Activated naive CD8-positive, alpha-beta T cell treated with anti-CD3 and anti-CD28 coated beads, Interleukin-2, amount 50 U/mL, for 24 hours (primary cell): ENCODE measurements at places on chromosomes 1 and 21.
A peak's percentile ranks its signal among the peaks of the same experiment; 100 is the strongest.

DNA sequence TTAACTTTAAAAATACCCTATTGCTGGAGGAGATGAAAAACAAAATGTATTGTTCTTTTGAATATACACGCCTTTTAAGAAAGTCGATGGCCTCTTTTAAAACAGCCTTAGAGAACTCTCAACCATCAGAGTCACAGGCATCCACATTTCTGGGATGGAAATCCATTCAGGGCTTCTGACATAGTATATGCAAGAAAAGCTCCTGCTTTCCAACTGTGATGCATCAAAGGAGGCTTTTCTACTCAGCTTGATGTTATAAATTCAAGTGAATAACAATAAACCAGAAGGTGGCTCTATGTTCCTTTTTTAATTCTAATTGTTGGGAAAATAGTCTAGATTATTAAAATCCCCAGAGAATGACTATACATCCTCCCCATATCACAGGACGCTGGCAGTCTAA, 398.8 kb upstream of the CXADR start:
- H3K27ac ChIP-seq, result no peak overlapping the region
- no peak for DNase-seq
- no peaks in the 10 kb centered on the region for H3K27me3 ChIP-seq
- no peaks in the 10 kb centered on the region for H3K4me1 ChIP-seq

DNA sequence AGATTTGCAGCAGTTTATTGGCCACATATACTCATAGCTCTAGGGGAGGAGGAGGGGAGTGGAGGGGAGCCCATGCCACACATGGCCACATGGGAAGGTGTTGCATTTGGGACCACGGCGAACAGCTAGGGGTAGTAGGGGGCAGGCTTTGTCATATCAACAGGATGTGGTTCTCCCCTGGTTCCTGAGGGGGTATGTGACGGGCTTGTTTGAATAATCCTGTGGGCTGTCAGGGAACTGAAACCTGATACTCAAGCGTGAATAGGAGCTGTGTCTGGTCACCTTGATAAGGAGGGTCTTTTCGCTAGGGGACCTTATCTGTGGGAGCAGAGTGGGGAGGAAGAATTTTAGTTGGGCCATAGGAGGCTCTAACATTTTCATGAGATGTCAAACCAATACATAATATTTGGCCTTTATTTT, 264.7 kb downstream of the CTH start:
- no peak overlapping the region for H3K4me3 ChIP-seq
- DNase-seq, result no peak
- H3K36me3 ChIP-seq, result no peaks in the 10 kb centered on the region
- H3K27ac ChIP-seq, result no peak overlapping the region

DNA sequence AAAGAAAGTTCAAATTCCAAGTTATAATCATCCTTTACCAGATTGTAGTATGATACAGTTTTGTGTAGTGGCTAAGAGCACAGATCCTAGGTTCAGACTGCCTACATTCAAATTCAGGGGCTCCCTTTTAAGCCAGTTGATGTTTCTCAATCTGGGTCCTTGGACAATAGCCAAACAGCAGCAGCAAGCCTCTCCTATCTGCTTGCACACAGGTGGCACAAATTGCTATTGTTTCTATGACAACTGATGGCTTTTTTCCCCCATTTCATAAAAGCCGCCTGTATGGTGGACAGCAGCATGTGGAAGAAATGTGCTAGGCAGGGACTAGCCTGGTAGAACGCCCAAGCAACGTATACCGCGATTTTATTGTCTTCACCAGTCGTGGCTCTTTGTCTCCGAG, 76.5 kb downstream of the S1PR1 start:
- H3K4me1 ChIP-seq, result peaks cover 67% of the 10 kb centered on the region
- DNase-seq, result no peak
- H3K27me3 ChIP-seq, result peaks cover 2% of the 10 kb centered on the region
- H3K4me3 ChIP-seq, result no peak overlapping the region
- no peak overlapping the region for H3K27ac ChIP-seq

DNA sequence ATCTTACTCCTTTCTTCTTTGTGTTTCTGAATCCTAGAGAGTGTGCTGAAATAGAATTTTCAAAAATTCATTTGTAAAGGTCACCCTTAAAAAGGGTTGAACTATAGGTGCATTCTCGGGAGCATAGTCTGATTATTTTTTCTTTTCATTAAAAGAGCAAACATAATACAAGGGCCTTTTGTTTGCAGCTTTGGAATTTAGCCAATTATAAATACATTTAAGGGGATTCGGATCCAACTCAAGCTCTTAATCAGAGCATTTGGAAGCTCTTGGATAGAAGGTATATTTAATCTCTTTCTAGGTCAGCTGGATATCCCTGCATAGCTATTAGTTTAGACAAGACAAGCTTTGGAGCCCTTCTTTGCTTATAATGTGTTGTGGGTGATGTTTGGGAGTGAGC, 321.7 kb downstream of the HHAT start:
- H3K27ac ChIP-seq, result no peak overlapping the region
- H3K36me3 ChIP-seq, result no peaks in the 10 kb centered on the region
- H3K4me1 ChIP-seq, result peaks cover 9% of the 10 kb centered on the region
- no peak overlapping the region for H3K4me3 ChIP-seq
- no peak for DNase-seq
- H3K27me3 ChIP-seq, result no peaks in the 10 kb centered on the region

GRCh38 chr1:237891979-237892378, 1.3 kb upstream of the ZP4 start:
- no peak overlapping the region for H3K4me3 ChIP-seq
- no peaks in the 10 kb centered on the region for H3K27me3 ChIP-seq
- no peaks in the 10 kb centered on the region for H3K4me1 ChIP-seq

DNA sequence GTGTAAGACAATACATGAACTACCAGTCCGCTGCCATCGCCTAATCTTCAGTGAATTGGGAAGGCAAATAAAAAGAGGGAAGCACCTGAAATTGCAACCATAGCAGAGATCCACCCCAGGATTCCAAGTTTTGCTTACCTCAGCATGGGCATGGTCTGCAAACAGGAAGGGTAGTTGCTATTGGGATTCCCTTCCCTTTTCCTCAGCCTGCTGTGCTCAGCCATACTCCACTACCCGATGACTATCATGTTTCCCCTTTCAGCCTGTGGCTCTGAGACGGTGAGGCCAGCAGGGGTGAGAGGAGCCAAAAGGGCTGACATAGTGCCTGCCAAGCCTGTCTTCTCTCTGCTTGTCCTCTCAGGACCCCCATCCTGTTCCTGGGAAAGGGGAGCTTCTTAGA, 64.2 kb downstream of the GPR137B start:
- H3K4me1 ChIP-seq, result no peaks in the 10 kb centered on the region
- peaks cover 57% of the 10 kb centered on the region for H3K36me3 ChIP-seq
- no peaks in the 10 kb centered on the region for H3K27me3 ChIP-seq
- DNase-seq, result no peak
- H3K4me3 ChIP-seq, result no peak overlapping the region

- no peak for DNase-seq
- H3K4me3 ChIP-seq, result no peak overlapping the region
- H3K4me1 ChIP-seq, result no peaks in the 10 kb centered on the region
These were observed 92.5 kb upstream of the ADGRL2 start for GRCh38 chr1:81708250-81708649.

DNA sequence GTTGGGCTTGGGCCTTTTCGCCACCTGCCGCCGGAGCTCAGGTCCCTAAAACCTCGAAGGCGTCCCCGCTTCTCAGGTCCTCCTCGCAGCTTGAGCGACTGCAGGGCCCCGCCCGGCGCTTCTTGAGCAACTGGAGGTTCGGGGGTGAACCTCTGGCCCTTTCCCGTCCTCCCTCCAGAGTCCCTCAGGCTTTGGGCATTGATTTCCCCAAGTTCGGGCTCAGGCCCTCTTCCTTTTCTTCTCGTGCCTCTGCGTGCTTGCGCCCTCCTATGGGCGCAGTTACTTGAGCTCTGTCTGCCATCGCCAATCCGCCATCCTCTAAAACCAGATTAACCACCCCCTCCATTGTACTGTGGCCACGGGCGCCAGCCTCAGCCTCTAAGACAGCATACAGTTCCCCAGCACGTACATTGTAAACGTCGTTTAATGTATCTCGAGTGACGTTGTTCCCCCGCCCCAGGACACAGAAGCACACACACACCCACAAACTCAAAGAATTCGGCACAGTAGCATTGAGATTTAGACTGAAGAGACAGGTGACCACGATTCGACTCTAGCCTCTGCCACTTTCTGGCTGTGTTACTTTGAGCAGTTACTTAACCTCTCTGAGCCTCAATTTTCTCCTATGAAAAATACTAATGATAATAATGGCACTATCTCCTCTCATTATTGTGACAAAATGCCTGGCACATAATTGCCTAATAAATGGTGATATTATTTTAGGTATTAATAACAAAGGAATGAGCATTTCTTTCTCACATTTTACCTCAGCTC, 22.6 kb downstream of the BTG2 start:
- H3K4me1 ChIP-seq, result peaks cover 63% of the 10 kb centered on the region
- H3K27ac ChIP-seq, result peak overlapping the region; percentile 93
- no peaks in the 10 kb centered on the region for H3K36me3 ChIP-seq
- peak; percentile 63 for DNase-seq
- no peaks in the 10 kb centered on the region for H3K27me3 ChIP-seq

GRCh38 chr1:71589005-71589404, 508.2 kb upstream of the ZRANB2 start:
- H3K36me3 ChIP-seq, result no peaks in the 10 kb centered on the region
- no peak for DNase-seq
- no peaks in the 10 kb centered on the region for H3K27me3 ChIP-seq
- H3K4me3 ChIP-seq, result no peak overlapping the region
- H3K27ac ChIP-seq, result no peak overlapping the region

DNA sequence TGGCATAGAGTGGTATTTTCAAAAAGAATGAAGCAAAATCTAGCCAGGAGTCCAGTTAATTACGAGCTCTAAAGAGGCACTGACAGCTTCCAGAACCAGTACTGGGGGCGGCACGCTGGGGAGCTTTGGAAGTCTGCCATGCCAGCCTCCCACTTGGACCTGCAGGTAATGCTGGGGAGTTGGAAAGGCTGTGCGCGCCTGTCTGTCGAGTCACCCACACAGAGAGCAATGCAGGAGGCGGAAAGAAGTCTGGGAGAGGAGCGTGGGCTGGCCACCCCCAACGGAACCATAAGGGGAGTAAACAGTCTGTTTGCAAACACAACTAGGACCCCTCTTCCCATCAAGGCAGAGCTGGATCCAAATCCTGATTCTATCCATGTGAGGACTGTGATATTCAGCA, 84.5 kb downstream of the BEND5 start:
- H3K36me3 ChIP-seq, result no peaks in the 10 kb centered on the region
- DNase-seq, result no peak
- H3K4me3 ChIP-seq, result no peak overlapping the region
- peaks cover 2% of the 10 kb centered on the region for H3K27me3 ChIP-seq
- no peak overlapping the region for H3K27ac ChIP-seq
- H3K4me1 ChIP-seq, result no peaks in the 10 kb centered on the region

DNA sequence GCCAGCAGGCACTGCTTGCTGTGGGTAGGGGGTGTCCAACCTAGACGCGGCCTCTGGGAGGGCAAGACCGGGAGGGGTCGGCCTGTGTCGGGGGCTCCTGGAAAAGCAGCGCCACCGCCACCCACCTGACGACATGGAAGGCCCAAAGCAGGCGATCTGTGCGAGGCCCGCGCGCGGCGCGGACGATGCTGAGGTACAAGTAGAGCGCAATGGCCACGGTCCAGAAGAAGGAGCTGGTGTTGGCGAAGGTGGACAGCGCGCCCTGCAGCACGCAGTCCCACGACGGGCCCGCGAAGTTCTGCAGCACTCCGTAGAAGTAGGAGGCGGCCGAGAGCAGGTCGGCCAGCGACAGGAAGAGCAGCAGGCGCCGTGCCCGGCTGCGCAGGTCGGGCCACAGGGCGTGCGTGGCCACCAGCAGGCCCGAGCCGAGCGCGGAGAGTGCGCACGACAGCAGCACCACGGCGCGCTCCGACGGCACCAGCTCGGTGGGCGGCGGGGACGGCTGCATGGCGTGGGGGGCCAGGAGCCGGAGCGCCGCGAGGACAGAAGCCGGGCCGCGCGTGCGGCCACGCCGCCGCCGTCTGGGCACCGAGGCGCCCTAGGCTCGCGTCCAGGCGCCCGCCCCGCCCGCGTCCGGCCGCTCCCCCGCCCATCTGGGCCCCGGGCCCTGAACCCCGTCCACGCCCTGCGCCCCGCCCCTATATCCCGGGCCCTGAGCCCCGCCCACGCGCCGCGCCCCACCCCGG, at the start of gene GPR157:
Gene GPR157 (minus strand): TSS at position 583 of the 746 bp plus-strand sequence. CDS start 75 bp downstream, at position 508.
- H3K4me1 ChIP-seq, result peaks cover 62% of the 10 kb centered on the region
- peak within 1 kb of the TSS; percentile 59 for H3K27ac ChIP-seq
- peak; percentile 84 for DNase-seq
- peaks cover 7% of the 10 kb centered on the region for H3K27me3 ChIP-seq
- peak within 1 kb of the TSS; percentile 83 for H3K4me3 ChIP-seq

GRCh38 chr1:181263444-181263843, 174.9 kb downstream of the IER5 start:
- H3K4me1 ChIP-seq, result no peaks in the 10 kb centered on the region
- DNase-seq, result no peak
- no peak overlapping the region for H3K4me3 ChIP-seq
- H3K27me3 ChIP-seq, result no peaks in the 10 kb centered on the region
- no peak overlapping the region for H3K27ac ChIP-seq
- H3K36me3 ChIP-seq, result no peaks in the 10 kb centered on the region

DNA sequence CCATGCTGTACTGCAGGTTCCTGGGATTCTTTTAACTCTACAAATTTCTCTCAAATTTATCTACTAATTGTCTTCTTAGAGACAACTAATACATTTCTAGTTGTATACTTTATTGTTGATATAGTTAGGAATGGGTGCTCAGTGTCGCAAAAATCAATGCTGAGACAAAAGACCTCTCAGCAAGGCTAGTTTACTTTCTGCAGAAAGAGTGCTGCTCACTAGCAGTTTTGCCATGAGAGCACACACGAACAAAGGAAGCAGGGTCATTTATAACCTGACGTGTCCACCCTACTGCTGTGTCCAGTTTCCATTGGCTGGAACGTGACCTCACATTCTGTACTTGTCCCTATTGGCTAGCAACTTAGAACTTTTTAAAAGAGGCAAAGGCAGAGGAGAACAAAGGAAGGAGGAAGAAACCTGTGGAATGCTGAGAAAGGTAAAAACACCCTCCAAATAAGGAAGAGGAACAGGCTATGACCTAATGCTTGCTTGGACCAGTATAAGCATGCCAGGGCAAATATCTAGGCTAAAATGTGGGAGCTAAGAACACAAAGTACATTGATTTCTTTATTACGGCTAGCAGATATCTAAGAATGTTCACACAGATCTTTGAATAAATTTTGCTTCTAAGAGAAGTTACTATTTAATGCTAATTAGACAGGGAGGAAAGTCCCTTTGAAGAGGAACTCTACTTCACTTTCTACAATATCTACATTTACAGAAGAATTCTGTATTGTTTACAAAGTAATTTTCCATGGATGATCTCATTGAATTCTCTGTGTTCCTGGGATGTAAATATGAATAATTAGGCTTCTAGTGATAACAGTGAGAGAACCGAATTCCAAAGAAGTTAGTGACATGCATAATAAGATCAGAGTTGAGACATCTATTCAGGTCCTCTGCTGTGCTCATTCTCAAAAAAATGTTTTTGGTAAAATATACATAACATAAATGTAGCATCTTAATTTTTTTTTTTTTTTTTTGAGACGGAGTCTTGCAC, 86.0 kb upstream of the MAP10 start:
- H3K27me3 ChIP-seq, result peaks cover 4% of the 10 kb centered on the region
- peaks cover 4% of the 10 kb centered on the region for H3K4me1 ChIP-seq
- H3K4me3 ChIP-seq, result no peak overlapping the region
